Jurkat, Clone E6-1 (cell line): ENCODE measurements at places on chromosomes 3 and 15.
A peak's percentile ranks its signal among the peaks of the same experiment; 100 is the strongest.

DNA sequence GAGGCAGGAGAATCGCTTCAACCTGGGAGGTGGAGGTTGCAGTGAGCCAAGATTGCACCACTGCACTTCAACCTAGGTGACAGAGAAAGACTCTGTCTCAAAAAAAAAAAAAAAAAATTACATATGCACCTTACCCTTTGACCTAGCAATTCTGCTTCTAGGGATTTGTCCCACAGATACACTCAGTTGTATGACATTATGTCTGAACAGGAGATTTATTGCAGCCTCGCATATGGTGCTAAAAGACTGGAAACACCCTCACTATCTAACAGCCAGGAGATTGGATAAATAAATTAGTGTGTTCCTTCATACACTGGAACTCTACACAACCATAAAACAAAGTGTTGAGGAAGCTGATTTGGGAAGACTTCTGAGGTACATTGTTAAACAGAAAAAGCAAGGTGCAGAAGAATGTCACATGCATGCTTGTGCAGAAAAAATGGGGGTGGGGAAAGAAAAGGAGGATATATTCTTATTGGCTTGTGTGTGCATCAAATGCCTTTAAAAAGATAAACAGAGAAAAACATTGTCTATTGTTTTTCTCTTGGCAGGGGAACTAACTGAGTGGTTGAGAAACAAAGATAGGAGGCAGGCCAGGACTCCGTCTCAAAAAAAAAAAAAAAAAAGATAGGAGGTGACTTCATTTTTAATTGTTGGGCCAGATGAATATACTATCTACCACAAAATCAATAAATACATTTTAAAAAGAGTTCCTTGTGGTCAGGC is 30.9 kb downstream of the PPCDC start:
- no peak for DNase-seq

GRCh38 chr15:41596972-41597371 is 38.0 kb downstream of the TYRO3 start:
- no peak for DNase-seq

GRCh38 chr15:25093455-25094029 is 138.8 kb downstream of the SNRPN start:
- no peak for DNase-seq

- no peak for DNase-seq
These were observed 6.5 kb downstream of the PDCD10 start for GRCh38 chr3:167728176-167728575.

- no peak for DNase-seq
These were observed 301.5 kb downstream of the PYDC2 start for GRCh38 chr3:191762323-191762960.

DNA sequence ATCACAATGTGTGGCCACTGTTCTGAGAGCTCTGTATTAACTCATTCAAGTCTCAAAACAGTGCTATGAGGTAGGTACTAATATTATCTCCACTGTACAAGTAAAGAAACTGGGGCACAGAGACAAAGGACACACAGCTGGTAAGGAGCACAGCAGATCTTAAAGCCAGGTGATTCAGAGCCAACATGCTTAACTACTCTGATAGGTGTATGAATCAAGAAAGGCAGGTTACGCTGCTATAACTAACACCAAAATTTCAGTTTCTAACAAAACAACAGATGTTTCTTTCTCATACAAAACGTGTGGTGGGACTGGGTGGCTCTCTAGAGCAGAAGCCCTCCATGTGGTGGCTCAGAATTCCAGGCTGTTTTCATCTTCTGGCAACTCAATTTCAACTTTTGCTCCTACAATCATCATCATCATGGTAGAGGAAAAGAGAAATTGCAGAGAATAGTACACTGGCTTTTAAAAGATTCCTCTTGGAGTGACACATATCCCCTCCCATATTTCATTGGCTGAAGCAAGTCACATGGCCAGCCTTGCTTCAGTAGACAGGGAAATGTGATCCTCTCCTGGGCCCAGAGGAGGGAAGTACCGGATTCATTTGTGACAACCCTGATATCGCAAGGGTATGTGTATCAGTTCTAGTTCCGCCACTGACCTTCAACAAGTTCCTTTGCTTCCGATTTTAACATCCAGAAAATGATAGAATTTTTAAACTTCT is 126.2 kb upstream of the PTX3 start:
- no peak for DNase-seq

DNA sequence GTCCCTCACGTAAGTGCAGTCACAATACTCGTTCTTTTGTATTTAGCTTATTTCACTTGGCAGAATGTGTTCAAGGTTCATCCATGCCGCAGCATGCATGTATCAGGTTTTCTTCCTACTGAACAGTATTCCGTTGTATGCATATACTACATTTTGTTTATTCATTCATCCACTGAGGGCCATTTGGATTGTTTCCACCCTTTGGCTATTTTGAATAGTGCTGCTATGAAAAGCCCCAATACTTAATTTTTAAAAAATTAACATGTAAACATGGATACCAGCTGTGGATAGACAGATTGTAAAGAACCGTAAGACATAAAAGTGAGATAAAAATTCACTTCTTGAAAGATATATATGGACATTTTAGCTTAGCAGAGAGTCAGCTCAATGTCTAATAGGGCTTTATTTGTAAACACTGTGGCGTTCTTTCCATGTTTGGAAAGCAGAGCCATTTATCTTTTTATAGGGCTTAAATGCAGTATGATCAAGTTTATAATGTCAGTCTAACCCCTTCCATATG is 115.9 kb downstream of the VPS8 start:
- no peak for DNase-seq

- no peak for DNase-seq
These were observed 104.7 kb upstream of the ROBO1 start for GRCh38 chr3:79872483-79872882.

GRCh38 chr15:23758891-23759290 is 71.8 kb upstream of the NDN start:
- DNase-seq: no peak

GRCh38 chr3:185473290-185473815 is 25.5 kb downstream of the TMEM41A start:
- no peak for DNase-seq

DNA sequence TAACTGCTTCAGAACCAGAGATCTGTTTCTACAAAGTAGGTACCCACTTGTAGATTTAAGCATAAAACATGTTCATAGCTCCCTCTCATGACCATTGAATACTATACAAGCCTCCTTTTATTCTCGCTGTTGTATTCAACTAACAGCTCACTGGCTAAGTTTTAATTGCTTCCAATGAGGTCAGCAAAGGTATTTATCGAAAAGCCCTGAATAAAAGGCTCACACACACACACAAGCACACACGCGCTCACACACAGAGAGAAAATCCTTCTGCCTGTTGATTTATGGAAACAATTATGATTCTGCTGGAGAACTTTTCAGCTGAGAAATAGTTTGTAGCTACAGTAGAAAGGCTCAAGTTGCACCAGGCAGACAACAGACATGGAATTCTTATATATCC is at the start of gene FGF7:
Gene FGF7, plus strand, starts transcription at position 222 of the 400 bp plus-strand sequence. CDS start 1,056 bp downstream, outside the sequence.
- no peak for DNase-seq

GRCh38 chr3:42895580-42895868 is 10.4 kb upstream of the ZNF662 start:
- no peak for DNase-seq

- no peak for DNase-seq
These were observed 15.7 kb downstream of the LYZL4 start for GRCh38 chr3:42394579-42395288.

- DNase-seq: no peak
These were observed 72.1 kb upstream of the FNDC3B start for GRCh38 chr3:171967137-171967783.

DNA sequence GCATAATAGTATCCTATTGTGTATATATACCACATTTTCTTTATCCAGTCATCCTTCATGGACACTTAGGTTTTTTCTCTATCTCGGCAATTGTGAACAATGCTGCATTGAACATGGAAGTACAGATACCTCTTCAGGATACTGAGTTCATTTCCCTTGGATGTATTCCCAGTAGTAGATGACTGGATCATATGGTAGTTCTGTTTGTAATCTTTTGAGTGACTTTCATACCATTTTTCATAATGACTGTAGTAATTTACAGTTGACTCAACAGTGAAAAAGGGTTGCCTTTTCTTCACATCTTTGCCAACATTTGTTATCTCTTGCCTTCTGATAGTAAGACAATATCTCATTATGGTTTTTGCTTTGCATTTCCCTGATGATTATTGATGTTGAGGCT is 21.8 kb downstream of the MYH15 start:
- DNase-seq: no peak

- DNase-seq: no peak
These were observed 232.6 kb downstream of the OPA1 start for GRCh38 chr3:193825617-193826016.

DNA sequence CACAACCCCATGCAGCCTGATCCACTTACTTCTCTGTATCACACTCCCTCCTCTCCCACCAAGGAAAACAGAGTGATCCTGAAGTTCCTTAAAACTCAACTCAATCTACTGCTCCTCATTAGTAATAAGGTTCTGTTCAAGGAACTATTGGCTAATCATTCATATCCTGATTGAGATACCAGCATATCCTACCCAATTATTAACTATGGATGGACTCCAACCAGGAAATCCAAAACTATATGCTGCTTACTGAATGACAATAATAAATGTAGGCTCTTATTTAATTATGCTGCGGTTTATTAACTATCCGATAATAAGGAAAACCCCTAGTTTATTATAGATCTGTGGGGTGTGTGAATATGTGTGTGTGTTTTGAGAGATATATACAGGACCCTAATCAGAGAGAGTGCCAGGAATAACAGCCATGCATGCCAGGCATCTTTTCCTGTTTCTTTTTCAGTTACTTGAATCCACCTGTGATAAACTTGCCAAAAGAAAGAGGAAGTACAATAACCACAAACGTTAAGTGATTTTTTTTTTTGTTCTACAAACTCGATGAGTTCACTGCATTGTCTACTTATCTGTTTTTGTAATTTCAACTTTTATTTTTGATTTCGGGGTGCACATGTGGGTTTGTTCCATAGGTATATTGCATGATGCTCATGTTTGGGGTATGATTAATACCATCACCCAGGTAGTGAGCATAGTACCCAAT is 1031.7 kb upstream of the CFAP20DC start:
- DNase-seq: peak; percentile 78

GRCh38 chr15:57198654-57199291 is 177.5 kb upstream of the CGNL1 start:
- DNase-seq: no peak

DNA sequence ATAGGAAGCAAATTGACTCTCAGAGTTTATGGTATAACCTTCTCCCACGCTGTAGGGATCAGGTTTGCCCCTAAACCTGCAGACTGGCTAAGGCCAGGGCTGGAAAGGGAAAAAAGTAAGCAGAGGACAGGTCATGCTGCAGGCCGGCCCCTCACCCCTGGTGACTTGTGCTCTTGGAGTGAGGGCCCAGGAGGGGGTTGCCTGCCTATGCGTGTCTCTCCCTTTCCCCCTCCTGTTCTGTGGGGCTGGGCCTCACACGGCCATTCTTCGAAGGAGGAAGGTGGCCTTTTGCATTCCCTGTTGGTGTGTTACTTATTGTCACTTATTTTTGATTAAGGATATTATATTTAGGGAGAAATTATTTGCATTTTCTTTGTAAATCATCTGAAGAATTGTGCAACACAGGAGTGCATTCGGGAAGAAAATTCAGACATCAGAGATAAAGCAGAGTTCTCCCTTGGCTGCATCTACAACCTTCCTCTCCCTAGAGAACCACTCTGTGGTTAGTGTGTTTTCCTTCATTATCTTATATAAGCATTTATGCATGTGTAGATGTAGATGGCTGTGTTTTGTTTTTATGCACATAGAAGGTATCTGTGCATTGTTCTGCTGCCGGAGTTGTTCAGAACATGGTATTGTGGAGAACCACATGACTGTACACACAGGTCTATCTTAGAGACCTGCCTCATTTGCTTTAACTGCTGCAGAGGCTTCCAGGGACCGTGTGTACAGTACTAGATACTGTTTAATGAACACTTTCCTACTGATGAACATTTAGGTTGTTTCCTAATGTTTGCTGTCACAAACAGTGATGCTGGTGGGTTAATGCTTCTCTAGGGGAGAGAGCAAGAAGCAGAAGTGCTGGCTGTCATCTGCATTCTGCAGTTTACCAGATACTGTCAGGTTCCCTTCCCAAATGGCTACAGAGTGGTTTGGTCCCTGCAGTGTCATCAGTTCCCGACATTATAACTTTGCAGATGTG is 133.5 kb downstream of the APBA2 start:
- DNase-seq: no peak

DNA sequence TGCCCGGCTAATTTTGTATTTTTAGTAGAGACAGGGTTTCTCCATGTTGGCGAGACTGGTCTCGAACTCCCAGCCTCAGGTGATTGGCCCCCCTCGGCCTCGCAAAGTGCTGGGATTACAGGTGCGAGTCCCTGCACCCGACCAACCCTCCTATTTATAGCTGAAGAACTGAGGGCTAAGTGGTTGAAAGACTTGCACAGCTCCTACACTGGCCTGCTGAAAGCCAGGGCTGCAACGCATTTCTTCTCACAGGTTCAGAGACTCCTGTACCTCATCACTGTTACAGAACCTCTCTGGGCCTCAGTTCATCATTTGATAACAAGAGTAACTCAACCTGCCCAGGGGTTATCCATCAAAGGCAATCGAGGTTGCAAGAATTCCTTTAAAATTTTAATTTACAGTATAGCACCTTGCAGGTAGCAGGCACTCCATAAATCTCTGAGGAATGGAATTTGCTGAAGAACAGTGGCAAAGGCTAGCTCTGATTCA is 626.5 kb upstream of the TBL1XR1 start:
- no peak for DNase-seq

GRCh38 chr3:4292301-4292700 is 10.9 kb upstream of the SETMAR start:
- no peak for DNase-seq

DNA sequence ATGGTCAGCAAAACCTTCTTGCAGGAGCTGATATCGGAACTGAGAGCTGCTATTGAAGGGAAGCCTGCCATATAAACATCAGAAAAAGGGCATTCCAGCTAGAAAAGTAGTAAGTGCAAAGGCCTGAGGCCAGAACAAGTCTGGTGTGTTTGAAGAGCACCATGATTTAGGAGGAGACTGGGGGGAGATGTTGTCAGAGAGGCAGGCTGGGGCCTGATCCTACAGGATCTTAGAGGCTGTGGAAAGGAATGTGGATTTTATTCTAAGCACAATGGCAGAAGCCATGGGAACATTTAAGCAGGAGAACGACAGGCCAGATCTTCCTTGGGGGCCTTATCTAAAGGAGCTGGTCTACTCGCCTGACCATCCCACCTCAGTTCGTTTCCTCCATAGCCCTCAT is 5.1 kb upstream of the MUC13 start:
- no peak for DNase-seq

DNA sequence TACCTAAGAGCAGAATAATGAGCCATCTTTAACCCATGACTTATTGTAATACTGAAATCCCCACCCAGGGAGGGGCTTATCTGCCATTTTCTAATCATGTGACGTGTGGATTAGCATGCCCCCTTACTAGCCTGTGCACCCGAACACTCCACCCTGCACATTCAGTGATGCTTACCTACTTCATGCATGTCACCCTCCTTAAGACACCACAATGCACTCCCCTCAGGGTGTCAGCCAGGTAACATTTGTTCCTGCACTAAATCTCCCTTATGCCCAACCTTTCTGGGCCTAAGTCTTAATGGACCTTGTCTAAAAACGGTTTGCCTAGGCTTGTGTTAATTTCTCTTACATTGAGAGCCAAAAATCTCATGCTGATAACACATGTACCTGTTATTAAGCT is 336.6 kb downstream of the OCA2 start:
- DNase-seq: no peak
